ENCODE measurements at places on chromosomes 7 and 10.

DNA sequence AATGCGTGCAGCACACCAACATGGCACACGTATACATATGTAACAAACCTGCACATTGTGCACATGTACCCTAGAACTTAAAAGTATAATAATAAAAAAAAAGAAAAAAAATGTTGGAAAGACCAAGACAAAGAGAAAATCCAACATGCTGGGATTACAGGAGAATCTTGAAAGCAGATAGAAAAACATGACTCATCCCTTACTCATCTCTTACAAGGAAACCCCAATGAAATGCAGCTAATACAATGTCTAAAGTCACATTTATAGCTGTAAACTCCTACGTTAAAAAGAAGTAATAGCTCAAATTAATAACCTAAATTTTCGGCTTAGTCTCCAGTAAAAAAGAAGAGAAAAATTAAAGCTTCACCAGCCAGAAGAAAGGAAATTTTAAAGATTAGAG is 47.5 kb upstream of the DGKB start:
- DNase-seq = no peak

- DNase-seq = no peak
Measured at GRCh38 chr10:85874208-85874607, 492.4 kb downstream of the GRID1 start.

- DNase-seq = no peak
Measured at GRCh38 chr7:76343294-76343930, 15.4 kb downstream of the YWHAG start.

DNA sequence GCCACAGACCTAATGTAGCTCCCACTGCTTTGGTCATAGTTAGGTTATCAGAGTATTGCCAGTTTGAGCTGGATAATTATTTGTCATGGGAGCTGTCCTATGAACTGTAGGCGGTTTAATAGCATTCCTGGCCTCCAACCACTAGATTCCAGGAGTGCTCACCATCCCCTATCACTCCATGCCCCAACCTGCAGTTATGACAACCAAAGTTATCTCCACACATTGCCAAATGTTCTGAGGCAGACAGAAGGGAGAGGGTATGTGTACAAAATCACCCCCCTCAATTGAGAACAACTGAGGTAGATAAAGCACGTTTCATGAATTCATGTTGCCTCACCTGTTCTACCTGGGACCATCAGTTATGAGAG is 119.0 kb upstream of the CACUL1 start:
- DNase-seq = no peak

DNA sequence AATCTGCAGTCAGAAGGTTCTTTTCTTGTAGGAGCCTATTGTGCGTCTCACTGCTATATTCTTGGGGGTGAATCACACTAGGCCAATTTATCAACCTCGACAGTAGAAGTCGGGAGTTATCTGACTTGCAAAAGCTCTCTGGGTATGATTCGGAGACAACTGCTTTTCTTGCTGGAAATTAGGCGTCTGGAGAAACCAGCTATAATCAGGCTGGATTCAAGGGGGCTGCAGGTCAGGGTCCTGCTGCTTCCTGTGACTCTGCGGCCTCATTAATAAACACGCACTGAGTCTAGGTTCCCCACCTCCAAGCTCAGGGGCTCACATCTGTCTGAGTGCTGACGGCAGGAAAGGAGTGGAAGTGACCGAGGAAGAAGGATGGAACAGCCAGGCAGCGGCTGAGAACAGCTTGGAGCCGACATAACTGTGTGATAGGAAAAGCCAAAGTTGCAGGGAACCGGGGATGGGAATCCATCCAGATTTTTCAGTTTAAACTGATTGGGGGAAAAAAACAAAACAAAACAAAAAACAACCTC is 184.6 kb downstream of the FANK1 start:
- DNase-seq = no peak

GRCh38 chr7:34138483-34138882 is 233.1 kb downstream of the BMPER start:
- no peak for DNase-seq

GRCh38 chr10:71348850-71349249 is 29.8 kb downstream of the SLC29A3 start:
- no peak for DNase-seq

- no peak for DNase-seq
Measured at GRCh38 chr7:115086146-115086841, 164.4 kb downstream of the MDFIC start.

DNA sequence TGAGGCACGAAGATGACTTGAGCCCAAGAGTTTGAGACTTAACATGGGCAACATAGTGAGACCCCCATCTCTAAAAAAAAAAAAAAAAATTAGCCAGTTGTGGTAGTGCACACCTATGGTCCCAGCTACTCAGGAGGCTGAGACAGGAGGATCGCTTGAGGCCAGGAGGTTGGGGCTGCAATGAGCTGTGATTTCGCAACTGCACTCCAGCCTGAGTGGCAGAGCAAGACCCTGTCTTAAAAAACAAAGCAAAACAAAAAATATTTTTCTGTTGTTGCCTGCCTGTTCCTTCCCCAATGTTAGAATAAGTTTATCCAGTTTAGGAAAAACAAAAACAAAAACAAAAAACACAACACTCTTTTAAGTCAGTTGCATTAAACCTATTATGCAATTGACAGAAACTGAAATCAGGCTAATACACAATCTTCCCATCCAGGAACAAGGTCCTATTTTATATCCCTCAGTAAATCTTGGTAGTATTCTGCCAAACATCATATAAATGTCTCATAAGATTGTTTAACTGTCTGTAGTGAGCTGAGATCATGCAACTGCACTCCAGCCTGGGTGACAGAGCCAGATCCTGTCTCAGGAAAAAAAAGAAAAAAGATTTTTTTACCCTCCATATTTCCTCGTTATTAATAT is 4.9 kb downstream of the PILRA start:
- no peak for DNase-seq

GRCh38 chr7:80729591-80730320 is 91.3 kb downstream of the CD36 start:
- DNase-seq = no peak

DNA sequence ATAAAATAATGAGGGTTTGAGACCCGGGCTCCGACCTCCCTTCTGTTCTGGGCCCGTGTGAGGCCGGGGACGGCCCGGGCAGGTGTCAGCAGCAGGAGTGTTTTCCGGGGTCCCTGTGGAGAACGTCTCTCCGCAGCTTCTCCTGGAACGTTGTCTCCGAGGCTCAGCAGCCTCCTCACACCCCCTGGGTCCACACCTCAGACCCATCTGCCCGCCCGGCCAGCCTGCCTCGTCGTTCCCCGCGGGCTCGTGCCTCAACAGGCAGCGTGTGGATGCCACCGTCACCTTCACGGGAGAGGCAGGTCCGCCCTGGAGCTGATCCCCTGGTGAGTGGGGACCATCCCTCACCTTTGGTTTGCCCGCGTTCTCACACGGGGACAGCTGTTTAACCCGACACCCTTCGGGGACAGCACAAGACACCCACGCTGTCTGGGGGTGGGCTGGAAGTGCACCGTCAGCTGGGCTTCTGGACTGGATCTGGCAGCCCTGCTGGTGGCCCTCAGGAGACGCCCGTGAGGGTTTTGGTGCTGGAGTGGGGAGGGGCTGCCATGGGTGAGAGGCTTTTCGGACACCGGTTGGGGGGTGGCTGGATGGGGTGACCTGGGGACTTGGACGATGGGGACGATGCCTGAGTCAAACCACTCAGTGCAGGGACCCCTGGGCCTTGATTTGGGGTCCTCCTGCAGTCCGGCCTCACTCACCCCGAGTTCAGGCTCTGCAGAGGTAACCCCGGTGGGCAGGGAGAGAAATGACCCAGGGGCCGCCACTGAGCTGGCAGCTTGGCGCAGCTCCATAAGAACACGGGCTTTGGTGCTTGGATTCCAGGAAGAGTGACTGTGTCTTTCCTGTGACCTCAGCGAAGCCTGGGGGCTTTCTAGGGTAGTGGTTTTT is 131.7 kb downstream of the DNAJB6 start:
- DNase-seq = no peak

- DNase-seq = no peak
Measured at GRCh38 chr7:36084485-36085091, 68.5 kb upstream of the EEPD1 start.

- DNase-seq = no peak
Measured at GRCh38 chr10:80506189-80506575, 31.5 kb upstream of the SH2D4B start.

DNA sequence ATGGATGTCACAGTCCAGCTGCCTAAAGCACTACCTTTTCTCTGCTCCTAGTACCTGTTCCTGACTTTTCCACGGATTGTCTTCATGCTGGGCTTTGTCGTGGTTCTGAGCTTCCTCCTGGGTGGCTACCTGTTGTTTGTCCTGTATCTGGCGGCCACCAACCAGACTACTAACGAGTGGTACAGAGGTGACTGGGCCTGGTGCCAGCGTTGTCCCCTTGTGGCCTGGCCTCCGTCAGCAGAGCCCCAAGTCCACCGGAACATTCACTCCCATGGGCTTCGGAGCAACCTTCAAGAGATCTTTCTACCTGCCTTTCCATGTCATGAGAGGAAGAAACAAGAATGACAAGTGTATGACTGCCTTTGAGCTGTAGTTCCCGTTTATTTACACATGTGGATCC is 1.3 kb upstream of the INTS15 start:
- DNase-seq = no peak

DNA sequence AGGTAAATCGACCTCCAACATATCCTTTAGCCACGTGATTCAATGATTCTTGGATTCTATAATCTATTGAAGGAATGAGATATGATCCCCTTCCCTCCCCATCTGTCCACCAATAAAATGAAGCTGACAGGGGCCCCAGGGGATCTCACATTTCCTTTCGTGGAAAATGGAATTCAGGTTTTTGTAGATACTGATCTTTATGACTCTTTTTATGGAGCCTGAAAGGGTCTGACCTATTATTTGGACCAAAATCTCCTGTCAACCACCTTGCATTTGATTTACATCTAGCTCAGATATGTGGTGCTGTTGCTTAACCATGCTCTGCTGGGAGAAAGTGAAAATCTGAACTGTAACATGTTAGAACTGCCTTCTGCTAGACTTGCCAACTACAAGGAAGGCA is 234.0 kb upstream of the CXCL12 start:
- DNase-seq = no peak

DNA sequence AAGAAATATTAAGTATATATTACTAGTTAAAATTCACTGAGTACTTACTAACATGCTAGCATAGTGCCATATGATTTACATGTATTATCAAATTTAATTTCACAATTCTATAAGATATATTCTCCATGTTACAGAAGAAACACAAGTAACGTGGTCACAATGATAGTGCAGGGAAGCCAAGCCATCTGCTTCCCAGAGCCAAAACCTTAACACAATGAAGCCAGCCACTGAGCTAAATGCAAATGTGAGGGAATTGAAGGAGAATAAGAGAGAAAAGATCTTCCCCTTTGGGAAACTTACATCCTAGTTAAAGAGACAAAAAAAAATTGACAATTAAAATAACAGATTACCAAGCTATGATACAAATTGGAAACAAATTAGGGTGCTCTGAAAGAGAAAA is 63.6 kb downstream of the ELAPOR2 start:
- no peak for DNase-seq

GRCh38 chr7:30925913-30926312 is 14.3 kb downstream of the AQP1 start:
- DNase-seq = no peak

- DNase-seq = no peak
Measured at GRCh38 chr7:134878746-134879357, 99.4 kb downstream of the CALD1 start.

DNA sequence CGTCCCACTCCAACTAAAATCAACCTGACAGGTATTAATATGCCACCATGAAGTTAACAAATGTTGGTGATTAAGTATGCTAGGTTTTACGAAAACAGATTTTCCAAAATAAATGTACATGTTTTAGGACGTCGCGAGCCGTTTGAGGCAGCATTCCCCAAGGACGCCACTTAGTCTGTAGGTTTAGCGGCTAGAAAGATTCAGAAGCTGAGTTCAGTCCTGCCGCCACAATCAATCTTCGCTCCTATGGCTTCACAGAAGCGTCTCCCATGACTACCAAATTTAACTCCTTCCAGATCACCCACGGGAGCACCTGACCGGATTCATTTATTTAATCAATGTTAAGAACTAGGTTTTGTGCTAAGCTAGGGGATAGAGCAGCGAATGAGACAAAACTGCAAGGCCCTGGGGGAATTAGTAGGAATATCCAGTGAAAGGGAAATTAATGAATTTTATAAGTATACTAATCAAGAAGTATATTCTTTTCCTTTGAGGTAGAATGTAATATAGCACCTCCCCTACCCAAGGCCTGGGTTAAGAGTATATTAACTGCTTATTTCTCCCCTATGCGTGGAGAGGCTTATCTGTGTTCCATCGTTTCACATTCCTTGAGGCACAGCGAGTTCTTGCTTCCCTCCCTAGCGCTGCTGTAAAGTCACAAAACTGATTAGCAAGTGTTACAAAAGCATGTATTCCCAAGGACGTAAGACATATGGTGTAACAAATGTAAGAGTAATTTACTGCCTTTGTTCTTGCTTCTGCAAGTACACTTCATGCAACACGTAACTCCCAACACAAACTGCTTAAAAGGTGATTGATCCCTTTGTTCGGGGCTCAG is 994 bp upstream of the CYP51A1 start:
- no peak for DNase-seq

- DNase-seq = no peak
Measured at GRCh38 chr7:106891548-106892410, 26.7 kb downstream of the PIK3CG start.

DNA sequence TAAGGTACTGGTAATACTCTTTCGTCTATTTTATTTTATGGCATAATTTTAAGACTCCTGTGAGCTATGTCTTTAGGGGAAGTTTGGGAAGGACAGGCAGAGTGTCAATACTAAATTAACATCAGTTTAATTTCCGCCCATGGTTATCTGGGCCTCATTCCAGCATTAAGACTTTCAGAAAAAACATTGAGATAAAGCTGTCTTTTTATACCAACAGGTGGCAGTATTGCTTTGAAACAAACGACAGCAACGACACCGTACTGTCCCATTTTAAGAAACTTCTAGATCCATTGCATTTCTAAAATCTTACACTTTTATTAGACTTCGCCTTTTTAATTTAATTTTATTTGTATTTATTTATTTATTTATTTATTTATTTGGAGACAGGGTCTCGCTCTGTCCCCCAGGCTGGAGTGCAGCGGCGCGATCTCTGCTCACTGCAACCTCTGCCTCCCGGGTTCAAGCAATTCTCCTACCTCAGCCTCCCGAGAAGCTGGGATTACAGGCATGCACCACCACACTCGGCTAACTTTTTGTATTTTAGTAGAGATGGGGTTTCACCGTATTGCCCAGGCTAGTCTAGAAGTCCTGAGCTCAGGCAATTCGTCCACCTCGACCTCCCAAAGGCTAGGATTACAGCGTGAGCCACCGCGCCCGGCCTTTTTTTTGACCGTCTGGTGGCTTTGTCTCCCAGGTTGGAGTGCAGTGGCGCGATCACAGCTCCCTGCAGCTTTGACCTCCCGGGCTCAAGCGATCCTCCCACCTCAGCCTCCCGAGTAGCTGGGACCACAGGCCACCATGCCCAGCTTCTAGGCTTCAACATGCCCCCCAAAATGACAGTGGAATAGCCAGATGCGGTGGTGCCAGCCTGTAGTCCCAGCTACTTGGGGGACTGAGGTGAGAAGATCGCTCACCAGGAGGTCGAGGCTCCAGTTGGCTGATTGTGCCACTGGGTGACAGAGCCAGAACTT is 78.7 kb upstream of the C1GALT1 start:
- DNase-seq = no peak

- no peak for DNase-seq
Measured at GRCh38 chr10:72334825-72335393, 19.8 kb downstream of the DNAJB12 start.
